ENCODE measurements at places on chromosomes 5 and 9. TPM values are rescaled to one million over a fixed set of nuclear protein-coding genes. Genes with fewer than 3 reads are reported as not detected.

The PRRX2 gene
- 50.0 TPM for total RNA-seq

The UBE2QL1 gene
- total RNA-seq = not detected

The RLN1 gene
- 0.29 TPM for total RNA-seq

The FOXD4L5 gene
- total RNA-seq = 0.15 TPM

The SLC2A8 gene
- 15.7 TPM for total RNA-seq
